ENCODE measurements at places on chromosomes 3 and 15.

DNA sequence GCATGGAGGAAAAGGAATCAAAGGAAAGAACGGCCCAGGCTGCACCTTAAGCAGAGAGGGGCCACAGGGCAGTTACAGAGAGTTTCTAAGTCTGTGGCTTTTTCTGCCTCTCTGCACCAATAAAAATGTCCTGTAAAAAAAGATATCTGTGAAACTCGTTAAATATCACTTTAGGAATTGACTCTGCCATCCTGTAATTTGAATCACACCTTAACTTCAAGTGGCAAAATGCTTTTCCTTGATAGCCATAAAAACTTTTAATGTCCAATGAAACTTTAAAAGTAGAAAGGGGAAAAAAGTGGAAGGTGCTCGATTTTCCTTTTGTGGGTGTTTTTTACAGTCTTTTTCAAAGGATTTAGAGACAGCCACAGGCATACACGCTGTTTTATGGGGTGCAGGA, 255.7 kb downstream of the ARRDC4 start:
- DNase-seq, result no peak

DNA sequence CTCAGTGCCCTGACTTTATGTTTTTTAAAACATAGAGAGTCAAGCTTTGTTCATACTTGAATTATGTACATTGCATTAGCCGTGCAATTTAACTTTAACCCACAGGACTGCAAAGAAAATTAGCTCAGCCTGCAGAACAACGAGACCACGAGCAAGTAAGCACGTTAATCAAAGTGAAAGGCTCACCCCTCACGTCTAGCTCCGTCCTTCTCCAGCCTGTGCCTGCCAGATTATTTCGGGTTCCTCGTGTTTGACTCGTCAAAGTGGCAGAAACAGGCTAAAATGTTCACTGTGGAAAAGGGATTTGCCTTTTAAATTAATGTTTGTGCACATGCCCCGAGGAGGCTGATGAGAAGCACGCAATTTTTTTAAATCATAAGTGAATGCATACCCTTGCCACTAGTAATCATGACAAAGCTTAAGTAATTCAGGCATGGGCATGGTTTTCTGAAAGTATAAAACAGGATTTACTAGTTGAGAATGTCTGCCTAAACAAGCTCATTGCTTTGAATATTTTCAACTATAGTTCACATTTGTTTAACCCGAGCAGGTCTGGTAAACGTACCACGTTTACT, 15.3 kb downstream of the ZBTB38 start:
- DNase-seq, result no peak

DNA sequence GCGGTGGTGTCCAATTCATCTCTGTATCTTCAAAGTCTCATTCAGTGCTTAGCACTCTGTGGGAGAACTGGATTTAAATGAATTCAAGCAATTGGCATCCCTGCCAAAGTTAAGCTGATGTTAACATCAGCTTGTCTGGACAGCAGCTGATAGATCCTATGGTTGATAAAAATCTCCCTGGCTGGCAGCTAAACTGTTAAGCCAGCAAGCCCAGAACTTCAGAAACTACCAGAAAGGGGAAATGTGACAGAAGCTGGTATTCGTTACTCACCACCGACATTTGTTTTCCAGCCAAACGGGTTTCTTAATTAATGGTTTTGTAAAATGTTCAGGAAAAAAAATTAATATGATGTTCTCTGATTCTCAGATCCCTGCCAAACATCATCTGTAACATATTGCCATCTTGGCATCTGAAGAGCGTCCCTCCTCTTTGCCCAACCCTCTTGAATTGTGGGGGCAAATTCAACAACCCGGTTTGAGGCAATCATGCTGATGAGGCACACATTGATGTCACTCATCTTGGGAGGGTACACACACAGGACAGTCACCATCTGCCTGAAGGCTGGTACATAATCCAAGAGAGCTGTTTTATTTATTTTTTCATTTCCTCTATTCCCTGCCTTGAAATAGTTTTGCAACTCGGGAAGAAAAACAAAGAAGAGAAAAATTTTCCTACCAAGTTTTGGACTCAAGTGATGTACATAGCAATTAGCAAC, 76.3 kb upstream of the ABHD17C start:
- no peak for DNase-seq

DNA sequence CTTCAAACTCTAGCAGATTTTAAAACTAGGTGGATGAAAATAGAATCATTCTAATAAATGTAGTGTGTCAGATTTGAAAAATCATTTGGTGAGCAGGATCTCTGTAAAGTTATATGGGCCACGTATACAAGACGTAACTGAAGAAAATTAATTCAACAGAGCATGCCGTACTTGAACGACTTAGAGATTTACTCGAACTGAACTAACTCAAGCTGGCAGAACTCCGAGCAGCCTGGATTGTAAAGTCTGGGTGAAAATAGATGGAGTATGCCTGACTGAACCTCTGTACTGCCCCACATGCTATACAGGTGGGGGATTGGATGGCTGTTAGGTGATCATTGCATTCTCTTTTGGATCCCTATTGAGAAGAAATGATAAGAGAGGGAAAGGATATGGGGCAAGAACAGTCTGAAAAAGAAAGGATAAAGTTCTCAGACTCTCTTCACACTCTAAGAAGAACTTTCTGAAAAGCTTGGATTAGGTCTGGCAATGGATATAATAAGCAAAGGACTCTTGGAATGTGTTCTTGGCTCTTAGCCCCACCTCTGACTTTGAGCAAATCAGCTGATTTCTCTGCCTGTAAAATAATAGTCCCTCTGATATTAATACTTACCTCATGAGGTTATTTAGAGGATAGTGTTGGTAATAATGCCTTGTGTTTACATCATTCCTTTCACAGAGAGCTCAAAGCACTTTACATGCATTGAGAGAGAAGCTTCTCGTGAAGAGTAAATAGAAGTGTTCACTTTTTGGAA, 147.5 kb downstream of the FILIP1L start:
- no peak for DNase-seq

DNA sequence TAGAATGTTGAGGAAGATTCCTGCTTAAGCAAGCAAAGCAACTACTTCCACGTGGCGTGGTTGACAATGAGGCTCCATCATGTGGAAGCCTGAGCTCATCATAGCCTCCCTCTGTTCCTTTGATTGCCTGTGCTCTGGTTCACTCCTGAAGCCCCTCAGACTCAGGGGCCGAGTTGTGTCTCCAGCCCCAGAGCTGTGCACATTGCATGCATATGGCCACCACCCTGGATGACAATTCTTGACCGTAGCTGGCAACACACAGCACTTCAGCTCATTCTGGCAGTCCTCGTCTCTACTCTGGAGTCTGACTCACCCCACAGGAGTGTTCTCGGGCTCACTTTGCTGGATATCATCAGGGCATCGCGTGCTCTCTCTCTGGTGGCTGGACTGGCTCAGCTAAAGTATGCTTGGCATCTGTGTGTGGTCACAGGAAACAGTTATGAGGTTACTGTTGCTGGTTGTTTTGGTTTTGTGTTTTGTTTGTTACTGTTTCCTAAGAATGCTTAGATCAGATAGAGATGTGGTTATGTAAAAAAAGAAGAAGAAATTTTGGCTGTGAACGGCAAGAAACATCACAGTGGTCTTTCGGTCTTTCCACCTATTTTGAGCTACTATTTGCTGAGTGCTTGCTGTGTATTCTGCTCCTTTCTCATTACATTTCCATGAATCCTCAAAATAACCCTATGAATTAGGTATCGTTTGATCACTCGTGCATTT, 41.6 kb upstream of the MRPS22 start:
- peak; percentile 86 for DNase-seq

DNA sequence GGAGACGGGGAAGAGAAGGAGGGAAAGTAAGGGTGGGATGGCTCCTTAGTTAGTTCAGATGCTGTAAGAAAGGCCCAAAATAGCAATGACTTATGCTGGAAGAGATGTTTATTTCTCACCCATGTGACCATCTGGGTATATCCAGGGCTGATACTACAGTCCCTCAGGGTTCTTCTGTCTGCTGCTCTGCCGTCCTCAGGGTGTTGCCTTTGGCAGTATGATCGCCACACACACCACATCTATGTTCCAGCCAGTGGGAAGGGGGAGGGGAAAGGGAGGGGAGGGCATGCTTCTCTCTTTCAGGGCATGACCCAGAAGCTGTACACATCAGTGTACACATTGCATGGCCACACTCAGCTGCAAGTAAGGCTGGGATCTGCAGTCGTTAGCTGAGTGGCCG, 10.2 kb downstream of the CD276 start:
- DNase-seq, result no peak

DNA sequence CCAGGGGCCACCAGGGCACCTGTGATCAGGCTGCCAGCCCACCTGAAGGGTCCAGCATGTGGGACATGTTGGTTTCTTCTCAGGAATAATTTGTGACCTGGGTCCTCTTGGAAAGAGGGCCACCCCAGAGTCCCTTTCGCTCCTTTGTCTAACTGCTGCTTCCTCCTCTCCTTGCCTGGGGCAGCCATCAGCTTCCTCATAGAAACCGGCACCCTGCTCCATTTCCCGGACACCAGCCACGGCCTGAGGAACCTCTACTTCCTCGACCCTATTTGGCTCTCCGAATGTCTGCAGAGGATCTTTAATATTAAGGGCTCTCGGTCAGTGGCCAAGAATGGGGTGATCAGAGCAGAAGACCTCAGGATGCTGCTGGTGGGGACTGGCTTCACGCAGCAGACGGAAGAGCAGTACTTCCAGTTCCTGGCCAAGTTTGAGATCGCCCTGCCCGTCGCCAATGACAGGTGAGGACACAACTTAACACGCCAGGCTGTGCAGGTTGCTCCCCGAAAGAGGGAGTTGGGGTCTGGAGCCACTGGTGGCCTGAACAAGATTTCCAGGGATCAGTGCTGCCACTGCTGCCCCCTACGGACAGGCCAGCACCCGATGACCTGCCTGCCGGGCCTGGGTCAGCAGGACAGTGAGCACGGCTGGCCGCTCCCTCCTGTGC, 109.7 kb downstream of the LRRK1 start:
- no peak for DNase-seq

DNA sequence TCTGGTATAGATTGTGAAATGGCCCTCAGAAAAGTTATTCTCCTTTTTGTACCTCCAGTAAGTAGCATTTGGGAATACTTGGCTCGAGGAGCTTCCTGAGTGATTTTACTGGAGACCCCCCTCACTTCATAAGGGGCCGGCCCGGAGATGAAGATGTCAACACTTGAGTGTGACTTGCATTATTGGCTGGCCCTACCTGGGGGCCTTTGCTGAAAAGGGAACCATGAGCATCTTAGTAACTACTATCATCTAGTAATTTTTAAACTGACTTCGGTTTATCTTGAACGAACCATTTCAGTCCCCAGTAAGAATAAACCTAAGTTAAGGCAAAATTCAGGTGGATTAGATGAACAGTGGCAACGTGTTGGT, 1.3 kb downstream of the FAIM start:
- DNase-seq, result no peak

GRCh38 chr3:85875589-85875988, 916.8 kb downstream of the CADM2 start:
- DNase-seq, result no peak

Data from H54 (cell line).